ENCODE measurements at places on chromosomes 6 and 20.

- DNase-seq = no peak
Observed at GRCh38 chr6:26360451-26361416, 4.3 kb upstream of the BTN3A2 start.

DNA sequence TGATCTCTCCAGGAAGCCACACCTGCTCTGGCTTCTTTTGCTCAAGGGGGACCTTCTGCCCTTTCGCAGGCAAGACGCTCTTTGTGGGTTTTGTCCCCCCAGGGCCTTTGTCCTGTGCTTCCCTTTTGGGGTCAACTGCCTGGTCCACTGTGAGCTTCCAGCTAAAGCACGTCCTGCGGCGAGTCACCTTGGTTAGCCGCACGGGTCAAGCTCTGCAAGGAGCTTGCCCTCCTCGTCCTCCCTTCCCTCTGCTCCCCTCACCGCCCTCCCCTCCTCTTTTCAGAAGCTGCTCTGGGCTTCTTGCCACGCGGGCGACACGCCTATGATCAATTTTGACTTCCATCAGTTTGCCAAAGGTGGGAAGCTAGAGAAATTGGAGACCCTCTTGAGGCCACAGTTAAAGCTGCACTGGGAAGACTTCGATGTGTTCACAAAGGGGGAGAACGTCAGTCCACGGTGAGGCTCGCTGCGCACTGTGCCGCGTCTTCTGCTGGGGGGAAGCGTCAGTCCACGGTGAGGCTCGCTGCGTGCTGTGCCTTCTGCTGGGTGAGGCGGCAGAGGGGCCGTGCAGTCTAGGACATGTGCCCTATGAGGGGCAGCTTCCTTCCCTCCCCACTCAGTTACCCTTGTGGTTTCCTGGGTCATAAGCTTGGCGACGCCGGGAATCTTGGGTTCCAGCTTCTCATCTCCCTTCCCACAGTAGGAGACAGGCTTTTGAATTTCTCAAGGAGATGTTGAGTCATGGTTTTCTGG, 80.2 kb downstream of the SYNJ2 start:
- DNase-seq = no peak

DNA sequence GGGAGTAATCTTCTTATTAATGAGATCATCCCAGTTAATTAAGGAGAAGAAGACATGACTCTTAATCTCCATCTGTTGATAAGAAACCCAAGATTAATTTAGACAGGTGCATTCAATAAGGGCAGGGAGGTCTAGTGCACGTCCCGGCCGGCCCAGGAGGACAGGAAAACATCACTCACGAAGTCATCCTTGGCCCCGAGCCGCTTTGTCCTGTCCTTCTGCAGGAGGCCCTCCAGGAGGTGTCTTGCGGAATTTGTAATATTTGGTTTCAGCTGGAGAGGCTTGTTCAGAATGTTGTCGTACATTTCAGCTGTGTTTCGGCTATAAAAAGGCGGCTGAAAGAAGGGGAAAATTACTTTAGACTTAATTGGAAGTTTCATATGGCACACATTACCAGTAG, 118.4 kb upstream of the SLC2A12 start:
- DNase-seq = no peak

DNA sequence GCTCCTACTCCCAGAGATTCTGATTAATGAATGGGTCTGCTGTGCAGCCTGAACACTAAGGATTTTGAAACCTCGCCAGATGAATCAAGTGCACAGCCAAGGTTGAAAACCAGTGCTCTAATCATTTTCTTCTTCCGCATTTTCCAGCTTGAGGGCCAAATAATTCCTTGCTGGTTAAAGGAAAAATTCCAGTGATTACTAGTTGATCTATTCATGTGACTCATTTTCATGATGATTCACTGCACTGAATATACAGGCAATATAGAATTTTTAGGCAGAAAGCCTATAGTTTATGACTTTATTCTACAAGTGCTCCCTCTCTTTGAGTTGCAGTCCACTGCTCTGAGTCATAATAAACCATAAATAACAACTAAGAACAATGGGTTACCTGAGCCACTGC, 80.6 kb upstream of the PROKR2 start:
- no peak for DNase-seq
